COR-L47 (cell line): ENCODE measurements at places on chromosomes 13 and 19.

DNA sequence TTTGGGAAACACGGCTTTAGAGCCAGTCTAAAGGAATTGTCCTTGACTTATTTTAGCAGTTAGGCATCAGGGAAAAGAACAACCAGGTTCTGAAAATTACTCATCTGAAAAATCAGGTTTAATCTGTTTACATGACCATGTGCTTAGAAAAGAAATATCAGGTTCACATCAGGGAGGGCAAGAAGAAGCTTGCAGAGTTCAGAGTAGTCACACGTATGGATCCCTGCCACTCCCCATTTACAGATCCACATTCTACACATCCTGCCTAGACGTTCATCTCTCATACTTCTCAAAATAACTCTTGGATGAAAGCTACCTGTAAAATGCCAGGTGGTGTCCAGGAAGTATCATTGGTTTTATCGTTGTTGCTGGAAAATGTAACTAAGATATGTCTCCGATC lies 14.0 kb upstream of the PHF11 start:
- no peak for DNase-seq

GRCh38 chr13:78779608-78780007 lies 120.7 kb upstream of the OBI1 start:
- DNase-seq = no peak

DNA sequence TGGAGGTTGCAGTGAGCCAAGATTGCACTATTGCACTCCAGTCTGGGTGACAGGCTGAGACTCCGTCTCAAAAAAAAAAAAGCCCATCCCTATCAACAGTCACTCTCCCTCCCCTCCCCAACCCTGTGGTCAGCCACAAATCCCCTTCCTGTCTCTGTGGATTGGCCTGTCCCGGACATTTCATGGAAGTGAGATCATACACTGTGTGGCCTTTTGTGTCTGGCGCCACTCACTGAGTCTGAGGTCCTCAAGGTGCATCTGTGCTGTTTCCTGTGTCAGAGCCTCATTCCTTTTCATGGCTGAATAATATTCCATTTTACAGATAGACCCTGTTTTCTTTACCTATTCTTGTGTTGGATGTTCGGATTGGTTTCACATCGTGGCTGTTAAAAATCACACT lies 149.5 kb downstream of the PTPRS start:
- no peak for DNase-seq

DNA sequence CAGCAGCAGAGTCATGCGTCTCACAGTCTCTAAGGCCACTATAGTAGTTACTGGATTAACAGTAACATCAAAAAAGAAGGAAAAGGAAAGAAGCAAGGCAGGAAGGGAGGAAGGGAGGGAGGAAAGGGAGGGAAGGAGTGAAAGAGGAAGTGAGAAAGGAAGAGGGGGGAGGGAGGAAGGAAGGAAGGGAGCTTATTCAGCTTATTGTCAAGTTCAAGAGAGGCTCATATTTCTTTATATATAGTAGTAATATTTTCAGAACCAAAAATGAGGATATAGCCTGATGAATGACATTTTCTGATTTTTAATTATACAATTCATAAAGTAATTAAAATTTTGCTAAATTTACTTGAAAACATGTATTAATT lies 17.7 kb upstream of the RUBCNL start:
- DNase-seq = no peak

GRCh38 chr19:7925171-7925851 lies 624 bp downstream of the CTXN1 start:
- DNase-seq = peak; percentile 75

DNA sequence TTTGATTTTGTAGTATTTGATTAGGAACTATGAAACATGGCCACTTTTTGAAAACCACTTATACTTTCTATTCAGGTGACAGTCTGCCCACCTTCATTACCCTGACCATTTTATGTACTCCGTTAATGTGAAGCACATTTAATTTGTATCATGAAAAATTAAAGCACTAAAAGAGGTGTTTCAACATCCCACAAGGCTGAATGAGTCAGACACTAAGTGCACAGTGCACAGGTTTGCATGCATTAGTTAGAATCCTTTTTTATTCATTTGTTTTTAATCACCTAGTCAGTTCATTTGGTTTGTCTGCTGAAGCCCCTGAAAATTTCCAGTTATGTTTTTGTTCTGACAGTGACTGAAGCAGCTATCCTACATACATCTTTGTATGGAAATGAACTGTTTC lies 271.0 kb downstream of the SLITRK5 start:
- DNase-seq = no peak

DNA sequence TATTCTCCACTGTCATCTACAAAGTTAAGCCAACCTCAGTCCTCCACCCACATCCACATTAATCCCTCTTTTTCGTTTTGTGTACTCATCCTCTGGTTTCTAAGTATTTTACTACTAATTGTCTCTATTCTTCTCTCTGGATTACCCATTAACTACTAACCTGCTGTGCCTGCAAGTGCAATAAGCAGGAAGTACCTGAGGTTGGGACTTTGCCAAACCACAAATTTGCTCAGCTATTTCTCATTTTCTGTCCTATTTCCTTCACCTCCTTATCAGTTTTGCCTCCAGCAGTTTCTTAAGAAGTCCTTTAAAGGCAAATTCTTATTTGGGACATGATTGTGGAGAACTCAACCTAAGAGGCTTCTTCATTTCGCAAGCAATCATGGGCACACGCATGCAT lies 1708.9 kb downstream of the SLITRK5 start:
- DNase-seq = peak; percentile 46

GRCh38 chr19:42111811-42112210 lies 20.4 kb downstream of the POU2F2 start:
- no peak for DNase-seq

DNA sequence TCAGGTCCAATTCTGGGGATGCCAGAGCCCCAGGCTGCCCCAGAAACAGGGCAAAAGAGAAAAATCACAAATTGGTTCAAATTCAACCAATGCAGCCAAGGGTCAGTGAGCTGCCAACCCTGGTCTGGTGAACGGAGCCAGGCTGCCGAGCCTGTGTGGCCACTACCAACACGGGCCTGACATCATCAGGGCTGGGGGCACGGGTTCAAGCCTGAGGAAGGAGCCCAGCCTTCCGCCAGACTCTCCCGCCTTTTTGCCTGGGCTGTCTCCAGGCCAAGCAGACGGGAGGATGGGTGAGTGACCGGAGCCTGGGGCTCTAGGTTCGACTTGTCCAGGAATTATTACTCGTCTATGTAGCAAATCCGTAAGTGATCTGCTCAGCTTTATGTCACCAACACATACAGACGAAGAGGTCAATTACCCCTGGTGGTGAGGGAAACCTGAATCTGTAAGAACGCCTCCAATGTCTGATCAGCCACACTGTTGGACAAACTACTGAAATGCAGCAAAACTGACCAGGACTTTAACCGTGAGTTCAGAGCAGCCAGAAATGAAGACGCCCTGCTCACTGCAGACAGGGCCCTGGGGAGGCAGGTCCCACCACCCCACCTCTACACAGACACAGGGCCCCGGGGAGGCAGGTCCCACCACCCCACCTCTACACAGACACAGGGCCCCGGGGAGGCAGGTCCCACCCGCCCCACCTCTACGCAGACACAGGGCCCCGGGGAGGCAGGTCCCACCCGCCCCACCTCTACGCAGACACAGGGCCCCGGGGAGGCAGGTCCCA lies 31.8 kb downstream of the RAB20 start:
- DNase-seq = no peak

DNA sequence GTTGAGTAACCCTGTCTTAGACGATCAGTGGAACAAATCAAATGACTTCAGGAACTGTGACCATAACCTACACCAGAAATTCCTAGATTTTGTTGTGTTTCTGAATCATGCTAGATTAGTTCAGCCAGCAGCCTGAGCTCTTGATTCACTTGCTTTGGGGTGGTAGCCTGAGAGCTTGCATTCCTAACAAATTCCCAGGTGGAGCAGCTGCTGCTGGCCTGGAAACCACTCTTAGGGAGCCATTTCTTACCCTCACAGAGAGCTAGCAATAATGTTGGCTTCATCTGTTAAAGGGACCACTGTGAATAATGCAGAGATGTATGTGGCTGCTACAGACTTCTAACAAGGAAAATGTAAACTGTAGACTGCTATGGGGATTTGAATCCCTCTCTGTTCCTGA lies 388.1 kb upstream of the PRR20A start:
- DNase-seq = no peak

DNA sequence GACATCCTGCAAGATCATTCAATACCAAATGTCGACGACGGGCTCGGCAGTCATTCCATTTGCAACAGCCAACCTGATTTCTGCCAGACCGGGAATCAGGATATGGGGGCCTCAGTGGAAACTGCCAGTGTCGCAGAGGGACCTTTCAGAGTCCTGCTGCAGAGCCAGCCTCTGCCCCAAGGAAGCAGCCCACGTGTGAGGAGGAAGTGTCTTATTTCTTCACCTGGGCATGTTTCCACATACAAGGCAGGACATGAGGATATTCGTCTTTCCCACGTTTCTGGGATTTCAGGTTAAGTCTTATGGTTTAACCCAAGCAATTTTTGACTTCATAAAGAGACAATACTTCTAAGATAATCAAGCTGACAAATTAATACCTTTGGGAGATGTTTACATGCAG lies 69.9 kb downstream of the ABCC4 start:
- no peak for DNase-seq
